ENCODE measurements at places on chromosomes 13 and 19. TPM values are rescaled to one million over a fixed set of nuclear protein-coding genes. Genes with fewer than 3 reads are reported as not detected.

The SWSAP1 gene
- 2.6 TPM for total RNA-seq

The CFAP97D2 gene
- total RNA-seq: not detected

The CATSPERD gene
- not detected for total RNA-seq

The KL gene
- total RNA-seq: 0.19 TPM

The KLK15 gene
- not detected for total RNA-seq

The KCNJ14 gene
- 1.6 TPM for total RNA-seq

The AP1M2 gene
- not detected for total RNA-seq

The EPSTI1 gene
- 2.7 TPM for total RNA-seq

The IGLON5 gene
- 0.21 TPM for total RNA-seq

The TSPAN16 gene
- total RNA-seq: not detected

The ADGRE2 gene
- total RNA-seq: 0.42 TPM

The PSG1 gene
- total RNA-seq: not detected

The ZNRF4 gene
- not detected for total RNA-seq
